ENCODE measurements at places on chromosomes 7 and 10.

- no peak for DNase-seq
Observed at GRCh38 chr10:100897976-100898375, 14.8 kb upstream of the SLF2 start.

GRCh38 chr10:70782746-70783680 lies 2.2 kb downstream of the TBATA start:
- DNase-seq, result no peak

DNA sequence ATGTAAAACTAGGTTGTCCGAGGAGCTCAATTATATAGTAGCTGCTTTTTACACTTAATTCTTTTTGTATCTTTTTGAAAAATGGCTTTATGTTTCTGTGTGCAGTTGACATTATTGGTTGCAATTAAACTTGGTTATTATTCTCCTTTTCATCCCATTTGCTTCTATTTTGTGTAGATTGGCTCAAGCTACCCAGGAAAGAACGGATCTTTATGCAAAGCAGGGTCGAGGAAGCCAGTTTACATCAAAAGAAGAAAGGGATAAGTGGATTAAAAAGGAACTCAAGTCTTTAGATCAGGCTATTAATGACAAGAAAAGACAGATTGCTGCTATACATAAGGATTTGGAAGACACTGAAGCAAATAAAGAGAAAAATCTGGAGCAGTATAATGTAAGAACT lies 16.5 kb downstream of the SMC3 start:
- DNase-seq, result no peak

DNA sequence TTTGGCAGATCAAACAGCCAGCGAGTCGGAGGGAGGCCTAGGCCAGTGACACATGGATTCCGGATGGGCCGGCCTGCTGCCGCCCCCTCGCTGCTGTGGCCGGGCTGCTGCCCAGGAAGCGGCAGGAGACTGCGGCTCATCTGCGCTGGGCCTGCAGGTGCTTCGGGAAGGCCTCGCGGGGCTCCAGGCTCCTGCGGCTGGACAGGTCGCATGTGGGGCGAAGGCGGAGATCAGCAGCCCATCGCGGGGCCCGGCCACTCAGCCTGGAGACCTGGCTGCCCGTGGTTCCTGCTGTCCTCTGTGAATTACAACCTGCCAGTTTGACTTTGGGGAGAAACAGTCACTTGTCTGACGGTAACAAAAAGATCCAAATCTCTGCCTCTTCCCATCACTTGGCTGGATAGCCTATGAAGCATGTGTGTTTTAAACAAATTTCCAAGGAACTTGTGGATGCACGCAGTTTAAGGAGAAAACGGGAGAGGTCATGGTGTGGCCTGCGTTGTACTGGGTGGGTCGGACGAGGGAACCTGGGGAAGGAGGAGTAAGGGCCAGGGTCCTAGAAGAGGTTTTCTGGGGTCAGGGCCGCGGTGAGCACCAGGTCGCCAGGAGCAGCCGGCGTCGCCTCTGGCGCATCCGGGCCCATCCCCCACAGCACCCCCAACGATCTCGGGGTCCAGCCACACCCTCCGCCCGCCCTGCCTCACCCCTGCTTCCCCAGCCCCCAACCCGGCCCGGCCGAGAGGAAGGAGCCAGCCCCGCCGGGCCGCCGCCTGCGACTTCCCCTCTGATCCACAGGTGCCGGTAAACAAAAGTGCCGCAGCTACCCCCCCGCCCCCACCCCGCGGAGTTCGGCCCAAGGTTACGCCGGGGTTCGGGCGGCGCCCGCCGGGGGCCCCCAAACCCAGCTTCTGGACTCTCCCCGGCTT lies 1.6 kb downstream of the SPOCK2 start:
- DNase-seq, result peak; percentile 47

DNA sequence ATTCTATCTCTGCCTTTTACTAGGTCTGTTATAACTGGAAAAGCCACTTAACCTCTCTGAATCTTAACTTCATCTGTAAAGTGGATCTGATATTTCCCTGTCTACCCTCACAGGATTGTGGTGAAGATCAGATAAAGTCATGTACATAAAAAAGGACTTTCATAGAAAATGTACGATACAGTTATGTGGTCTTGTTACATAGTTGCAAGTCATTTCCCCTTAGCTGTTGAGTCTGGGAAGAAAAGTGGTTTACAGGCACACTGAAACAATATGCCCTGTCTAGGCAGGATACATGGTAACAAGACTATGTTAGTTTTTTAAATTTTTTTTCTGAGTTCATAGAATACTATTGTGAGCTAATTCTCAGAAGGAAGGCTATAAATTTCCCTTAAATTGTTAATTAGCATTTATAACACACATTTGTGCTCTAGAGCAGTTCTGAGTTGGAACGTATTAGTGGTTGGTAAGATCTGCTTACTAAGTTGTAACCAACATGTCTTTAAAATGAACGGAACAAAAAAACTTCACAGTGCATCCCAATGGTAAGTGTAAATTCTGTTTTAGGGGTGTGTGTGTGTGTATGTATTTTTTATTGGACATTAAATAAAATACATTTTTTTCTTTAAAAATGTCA lies 7.1 kb upstream of the GSTO1 start:
- DNase-seq, result no peak

GRCh38 chr7:28112467-28112866 lies 68.1 kb downstream of the JAZF1 start:
- no peak for DNase-seq

- no peak for DNase-seq
Observed at GRCh38 chr10:1043532-1043995, 5.4 kb downstream of the IDI1 start.

DNA sequence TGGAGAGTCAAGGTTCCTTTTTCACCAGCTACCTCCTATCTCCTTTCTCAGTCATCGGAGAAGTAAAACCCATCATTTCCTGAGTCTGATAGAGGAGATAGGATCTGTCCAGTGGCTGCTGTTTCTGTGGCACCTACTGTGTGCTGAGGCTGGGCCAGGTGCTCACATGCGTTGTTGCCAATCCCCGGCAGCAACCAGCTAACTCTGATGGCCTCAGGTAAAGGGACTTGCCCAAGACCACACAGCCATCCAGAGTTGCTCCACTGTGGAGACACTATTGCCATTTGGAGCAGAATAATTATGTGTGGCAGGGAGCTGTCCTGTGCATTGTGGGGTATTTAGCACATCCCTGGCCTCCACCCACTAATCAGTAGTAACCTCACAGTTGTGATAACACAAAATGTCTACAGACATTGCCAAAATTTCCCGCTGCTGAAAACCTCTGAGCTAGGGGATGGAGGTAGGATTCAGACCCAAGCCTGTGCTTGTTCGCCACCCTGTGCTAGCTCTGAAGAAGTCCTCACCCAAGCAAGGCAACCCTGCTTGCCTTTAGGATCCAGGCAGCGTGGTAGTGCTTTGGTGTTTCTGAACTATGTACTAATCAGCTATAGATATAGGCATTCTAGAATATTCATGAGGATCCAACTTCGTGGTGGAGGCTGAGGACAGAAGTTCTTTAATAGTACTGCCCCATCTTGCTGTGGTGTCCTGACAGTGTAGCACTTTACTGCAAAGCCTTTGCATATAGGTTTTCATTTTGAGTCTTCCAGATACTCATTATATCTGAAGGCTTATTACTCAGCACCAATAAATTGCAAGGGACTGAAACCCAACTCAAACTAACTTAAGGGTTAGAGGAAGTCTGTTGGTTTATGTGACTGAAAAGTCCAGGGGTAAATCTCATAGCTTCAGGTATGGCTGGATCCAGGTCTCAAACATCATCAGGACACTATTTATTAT lies 164.6 kb downstream of the GRK5 start:
- DNase-seq, result no peak

DNA sequence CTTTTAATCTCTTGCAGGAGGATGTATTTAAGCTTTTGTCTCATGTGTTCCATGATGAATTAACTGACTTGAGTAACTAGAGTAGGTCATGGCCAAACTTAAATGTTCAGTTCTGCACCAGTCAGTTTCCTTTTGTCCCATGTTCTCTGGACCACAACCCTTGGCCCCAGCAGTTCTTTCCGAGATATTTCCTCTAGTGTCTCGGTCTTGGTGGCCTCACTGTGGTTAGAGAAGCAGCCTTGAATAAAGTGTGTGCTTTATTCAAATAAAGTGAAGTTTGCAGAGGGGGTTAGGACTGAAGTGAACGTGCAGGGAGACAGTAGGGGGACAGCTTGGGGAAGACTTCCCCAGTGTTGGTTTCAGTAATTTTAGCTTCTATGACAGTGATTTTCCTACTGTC lies 9.3 kb downstream of the ZNF212 start:
- DNase-seq, result no peak

- no peak for DNase-seq
Observed at GRCh38 chr10:133142523-133143199, 17.4 kb upstream of the KNDC1 start.

GRCh38 chr7:46723742-46724141 lies 802.7 kb upstream of the IGFBP3 start:
- DNase-seq, result no peak

GRCh38 chr10:18144928-18145327 lies 4.7 kb downstream of the CACNB2 start:
- DNase-seq, result no peak

DNA sequence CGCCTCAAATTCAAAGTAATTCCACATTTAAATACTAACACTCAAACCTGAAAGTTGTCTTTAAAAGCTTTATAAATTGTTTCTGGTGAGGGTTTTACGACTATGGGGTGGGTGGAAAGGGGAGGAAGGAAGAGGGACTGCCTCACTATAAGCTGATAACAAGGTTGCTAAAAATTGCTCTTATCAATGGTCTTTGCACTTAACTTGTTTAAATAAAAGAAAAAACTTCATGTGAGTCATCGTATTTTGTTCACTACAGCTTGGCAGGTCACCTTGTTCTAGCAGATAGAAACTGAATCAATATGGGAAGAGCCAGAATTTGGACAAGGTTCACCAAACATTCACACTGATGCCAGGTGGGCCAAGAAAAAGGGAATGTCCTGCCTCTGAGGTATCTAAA lies 129.2 kb downstream of the TES start:
- no peak for DNase-seq

GRCh38 chr7:18700147-18700546 lies 204.6 kb downstream of the HDAC9 start:
- no peak for DNase-seq

DNA sequence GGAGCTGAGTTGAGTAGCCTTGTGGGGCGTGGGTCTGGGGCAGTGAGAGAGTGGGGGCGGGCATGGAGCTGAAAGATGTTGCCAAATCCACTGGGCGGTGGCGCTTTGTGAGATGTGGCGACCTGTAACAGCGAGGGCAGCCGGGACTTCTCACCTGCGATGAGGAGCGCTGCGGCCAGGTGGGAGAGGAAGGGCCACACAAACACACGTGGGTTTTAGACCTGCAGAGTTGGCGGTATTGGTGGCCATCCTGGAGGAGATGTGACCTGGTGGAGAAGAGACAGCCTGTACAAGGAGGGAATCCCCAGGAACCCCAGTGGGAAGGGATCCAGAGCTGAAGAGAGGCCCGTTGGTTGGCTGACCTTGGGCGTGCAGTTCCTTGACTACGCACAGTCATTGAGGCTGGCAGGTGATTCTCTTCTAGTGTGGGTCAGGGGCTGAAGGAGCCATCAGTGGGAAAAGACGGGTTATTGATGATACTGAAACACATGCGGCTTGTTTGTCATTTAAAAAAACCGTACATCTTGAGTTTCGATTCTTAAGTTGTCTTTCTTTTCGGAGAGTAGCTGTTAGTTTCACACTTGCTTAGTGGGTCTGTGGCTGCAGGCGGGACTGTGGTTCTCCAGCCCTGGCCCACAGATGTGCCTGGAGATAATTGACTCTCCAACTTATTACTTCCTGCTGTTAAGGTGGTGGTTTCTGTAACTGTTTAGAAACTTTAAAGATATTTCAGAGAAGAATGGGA lies 2.4 kb downstream of the CHST12 start:
- DNase-seq, result no peak

DNA sequence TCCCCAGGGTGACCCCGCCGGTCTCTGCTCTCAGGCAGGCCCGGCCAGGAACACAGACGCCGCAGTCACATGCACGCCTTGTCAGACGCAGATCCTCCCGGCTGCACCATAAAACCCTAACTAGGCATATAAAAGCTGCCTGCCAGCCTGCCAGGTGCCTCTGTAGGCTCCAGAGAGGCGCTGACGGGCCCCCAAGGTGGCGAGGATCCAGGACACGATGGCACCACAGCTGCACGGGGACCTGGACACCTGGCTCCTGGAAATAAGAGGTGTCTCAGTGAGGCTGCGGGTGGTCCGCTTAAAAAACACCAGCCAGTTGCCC lies 21.9 kb upstream of the GDF10 start:
- no peak for DNase-seq

GRCh38 chr10:79399223-79399831 lies 46.1 kb downstream of the ZCCHC24 start:
- no peak for DNase-seq

- no peak for DNase-seq
Observed at GRCh38 chr10:120643351-120643750, 186.3 kb downstream of the PLPP4 start.

DNA sequence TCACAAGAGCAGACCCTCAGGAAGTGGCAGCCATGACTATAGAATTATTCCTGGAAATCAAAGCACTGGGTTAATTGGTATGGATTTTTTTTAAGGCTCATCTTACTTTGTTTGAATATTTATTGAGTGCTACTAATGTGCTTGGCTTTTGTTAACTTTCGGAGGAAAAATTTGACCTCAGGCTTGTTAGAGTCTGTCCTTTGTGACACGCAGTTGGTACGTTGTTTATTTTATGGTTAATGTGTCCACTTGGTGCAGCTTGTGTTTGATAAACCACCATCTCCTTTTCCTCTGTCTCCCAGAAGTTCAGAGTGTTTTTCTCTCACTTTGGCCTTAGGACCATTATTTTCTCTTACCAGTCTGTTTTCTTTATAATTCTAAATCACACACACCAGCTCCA lies 268.6 kb downstream of the SDK1 start:
- DNase-seq, result no peak

- no peak for DNase-seq
Observed at GRCh38 chr7:129489491-129489890, 12.8 kb upstream of the SMKR1 start.

DNA sequence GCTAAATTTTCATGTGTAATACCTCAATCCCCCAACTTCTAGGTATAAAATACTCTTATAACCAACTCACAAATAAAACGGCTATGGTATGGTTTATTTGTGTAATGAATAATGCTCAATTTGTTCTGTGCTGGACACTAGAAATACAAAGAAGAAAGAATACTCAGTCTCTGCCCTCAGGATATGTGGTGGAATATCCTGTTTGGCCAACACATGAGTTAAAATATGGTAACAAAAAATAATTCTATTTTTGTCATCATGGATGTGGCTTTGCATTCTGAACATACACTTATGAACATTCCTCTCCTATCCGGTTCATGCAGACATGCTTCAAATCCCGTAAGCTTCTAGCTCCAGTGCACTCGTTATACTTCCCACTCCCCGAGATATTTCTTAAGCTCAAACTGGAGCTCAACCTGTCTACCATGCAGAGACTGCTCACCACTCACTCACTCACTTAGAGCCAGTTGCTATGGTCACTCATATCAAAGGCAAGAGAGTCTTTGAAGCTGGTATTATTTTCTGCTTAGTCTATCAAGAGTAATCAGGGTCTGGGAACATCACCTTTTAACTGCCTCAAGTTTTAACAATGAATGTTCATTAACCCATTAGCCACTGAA lies 53.8 kb upstream of the SLC16A12 start:
- DNase-seq, result no peak

- no peak for DNase-seq
Observed at GRCh38 chr7:156152390-156152789, 340.1 kb upstream of the SHH start.

GRCh38 chr10:70432561-70433263 lies 8.8 kb downstream of the NODAL start:
- DNase-seq, result no peak

GRCh38 chr7:85883-86515 lies 106.4 kb upstream of the FAM20C start:
- DNase-seq, result no peak

Data from stimulated activated CD4-positive, alpha-beta T cell treated with anti-CD3 and anti-CD28 coated beads, Interleukin-1b, Interleukin-23, amount 100 ng/mL, for 1 hour (primary cell).